ENCODE measurements at places on chromosomes 6 and 20.

- DNase-seq = no peak
These were observed 3.0 kb downstream of the RRP36 start for GRCh38 chr6:43024436-43024835.

GRCh38 chr6:94424692-94425091, 1005.3 kb upstream of the EPHA7 start:
- no peak for DNase-seq

DNA sequence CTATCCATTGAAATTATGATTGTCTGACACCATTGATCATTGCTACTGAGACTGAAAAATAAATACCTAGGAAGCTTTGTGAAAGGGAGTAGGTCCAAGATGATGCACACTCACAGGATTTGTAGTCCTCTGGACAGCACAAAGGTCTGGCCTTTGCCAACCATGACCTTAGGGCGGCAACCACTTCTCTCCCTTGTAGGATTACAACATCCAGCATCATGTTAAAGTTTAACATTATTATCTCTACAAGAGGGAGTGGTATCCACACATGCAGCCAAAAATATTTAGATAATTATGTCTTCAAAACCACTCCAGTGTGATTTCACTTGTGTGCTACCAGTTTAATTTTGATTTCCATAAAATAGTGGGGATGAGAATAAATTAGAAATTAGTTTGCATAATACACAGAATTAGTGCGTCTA, 51.1 kb upstream of the NHSL1 start:
- DNase-seq = no peak

DNA sequence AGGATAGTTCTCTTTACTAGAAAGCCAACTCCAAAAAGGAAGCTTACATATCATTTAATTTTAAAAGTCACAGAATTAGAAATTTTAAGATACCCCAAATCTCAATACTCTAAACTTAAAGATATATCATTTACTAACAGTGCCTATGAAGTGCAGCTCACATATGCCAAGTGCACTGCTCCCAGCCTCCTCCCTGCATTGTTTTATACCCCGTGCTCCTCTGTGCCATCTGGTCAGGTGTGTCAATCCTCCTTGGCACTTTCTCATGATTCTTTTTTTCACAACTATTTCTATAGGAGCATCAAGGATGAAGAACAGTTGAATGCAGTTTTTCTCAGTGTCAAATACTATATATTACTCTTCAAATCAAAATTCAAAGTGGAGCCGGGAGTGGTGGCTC, 8.8 kb downstream of the MAP7 start:
- DNase-seq = no peak

DNA sequence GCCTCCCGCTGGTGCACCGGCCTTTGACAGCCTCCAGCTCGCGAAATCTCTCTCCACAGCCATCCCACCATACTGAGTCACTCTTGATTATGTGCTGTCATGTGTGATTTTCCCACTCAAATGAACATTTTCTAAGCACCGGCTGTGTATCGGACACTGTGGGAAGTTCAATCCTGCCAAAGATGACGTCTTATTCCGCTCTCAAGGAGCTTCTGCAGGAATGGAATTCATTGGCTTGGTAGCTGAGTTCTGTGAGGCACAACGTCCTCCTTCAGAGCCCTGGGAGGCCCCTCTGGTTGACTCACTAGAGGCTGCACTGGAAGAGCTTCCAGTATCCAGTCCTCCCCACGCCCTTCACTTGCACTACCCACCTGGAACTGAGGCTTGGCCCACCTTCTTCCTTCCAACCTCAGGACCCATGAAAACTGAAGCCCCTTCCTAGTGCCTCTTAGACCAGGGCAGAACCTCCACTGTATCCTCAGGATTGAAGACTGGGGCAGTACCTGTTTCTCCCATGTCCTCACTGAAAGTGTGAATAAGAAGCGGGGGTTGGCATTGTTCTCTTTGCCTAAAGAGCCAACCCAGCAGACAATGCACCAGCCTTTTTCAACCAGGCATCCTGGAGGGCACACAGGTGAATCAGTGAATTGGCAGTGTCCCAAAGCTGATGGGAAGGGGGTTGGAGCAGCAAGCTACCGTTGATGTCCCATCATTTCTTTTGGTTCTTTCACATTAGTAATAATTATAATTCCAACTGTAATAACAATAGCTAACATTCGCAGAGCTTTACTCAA, 1.7 kb downstream of the UNC5CL start:
- no peak for DNase-seq

DNA sequence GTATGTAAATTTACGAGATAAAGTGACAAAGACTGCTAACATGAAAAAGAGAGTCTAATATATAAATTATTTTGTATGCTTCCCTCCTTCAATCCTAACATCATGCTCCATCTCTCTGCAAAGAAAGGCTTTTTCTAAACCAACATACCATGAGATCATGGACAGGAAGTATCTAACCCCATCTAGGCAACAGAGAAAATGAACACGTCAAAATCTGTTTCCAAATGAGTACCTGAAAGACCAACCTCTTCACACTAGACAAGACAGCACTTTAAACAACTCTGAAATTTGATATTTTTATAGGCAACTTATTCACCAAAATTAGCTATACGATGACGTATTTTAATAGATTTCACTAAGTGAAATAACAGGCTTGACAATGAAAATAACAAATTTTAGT, 54.6 kb downstream of the MAN1A1 start:
- DNase-seq = no peak

GRCh38 chr6:44511126-44511525, 123.6 kb downstream of the CDC5L start:
- no peak for DNase-seq

GRCh38 chr6:30555816-30556065, 548 bp downstream of the GNL1 start:
- DNase-seq = no peak

DNA sequence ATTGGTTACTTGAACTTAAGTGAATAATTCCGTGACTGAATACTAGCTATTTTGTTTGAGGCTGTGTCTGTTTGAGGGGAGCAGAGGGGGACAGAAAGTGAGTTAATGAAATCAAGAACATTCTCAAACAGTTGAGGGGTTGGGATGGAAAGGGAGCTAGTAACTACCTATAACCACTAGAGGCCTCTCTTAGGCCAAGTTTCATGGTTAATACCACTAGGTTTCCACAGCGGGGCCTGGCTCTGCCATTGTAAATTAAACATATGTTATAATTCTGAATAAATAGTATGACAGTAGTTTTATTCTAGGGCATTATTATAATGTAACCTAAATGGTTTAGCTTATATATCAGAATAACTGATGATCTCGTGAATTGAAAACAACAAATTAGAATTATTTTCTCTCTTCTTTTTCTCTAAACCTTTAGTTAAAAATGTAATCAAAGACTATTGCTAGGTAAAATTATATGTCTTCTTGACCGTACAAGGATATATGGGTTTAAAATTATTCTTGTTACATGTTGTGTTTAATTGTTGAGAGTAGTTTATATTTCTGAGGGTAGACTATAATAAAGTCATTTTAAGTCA, 108.1 kb downstream of the BCKDHB start:
- no peak for DNase-seq

- DNase-seq = no peak
These were observed 7.8 kb upstream of the KHDC1L start for GRCh38 chr6:73233048-73233447.

DNA sequence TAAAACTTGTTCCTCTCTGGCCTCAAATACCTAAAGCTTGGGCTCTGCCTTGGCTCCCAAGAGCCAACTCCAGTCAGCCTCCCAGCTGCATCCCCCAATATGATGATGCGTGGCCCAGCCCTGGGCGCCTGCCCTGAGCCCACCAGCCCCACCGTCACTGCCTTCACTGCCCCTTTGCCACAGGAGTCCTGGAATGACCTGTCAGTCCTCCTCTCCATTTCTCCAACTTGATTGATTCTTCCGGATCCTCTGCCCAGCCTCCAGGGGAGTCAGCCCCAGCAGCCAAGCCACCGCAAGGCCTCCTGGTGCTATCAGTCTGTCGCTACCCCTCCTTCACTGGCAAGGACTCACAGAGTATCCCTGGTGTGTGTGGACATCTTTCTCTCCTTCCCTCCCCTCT, 96.7 kb upstream of the PMEPA1 start:
- no peak for DNase-seq

DNA sequence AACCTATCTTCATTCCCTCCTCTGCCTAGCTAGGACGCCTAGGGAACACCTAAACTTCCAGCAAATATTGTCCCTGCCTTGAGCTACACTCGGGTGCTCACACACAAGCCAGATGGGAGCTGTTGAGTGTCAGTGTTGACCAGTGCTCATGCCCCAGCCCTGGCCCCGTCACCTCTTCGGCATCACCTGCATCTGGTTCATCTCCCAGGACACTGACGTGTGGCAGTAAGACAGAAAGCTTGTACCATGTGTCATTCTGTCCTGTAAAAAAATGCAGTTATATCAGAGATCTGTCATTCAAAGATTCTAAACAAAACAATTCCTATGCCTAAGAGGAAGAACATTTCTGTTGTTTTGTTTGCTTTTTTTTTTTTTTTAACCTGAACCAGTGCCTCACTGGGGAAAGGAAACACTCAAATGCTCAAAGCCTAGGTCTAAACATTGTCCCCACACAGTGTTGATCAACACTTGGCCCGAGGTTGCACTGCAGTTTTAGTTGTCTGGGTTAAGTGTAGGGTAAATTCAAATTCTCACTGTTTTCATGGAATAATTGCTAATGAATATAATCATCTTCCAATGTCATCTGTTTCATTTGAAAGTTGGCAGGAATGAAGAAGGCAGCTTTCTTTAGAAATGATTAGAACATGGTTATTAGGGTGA, 102.7 kb upstream of the SASH1 start:
- no peak for DNase-seq

DNA sequence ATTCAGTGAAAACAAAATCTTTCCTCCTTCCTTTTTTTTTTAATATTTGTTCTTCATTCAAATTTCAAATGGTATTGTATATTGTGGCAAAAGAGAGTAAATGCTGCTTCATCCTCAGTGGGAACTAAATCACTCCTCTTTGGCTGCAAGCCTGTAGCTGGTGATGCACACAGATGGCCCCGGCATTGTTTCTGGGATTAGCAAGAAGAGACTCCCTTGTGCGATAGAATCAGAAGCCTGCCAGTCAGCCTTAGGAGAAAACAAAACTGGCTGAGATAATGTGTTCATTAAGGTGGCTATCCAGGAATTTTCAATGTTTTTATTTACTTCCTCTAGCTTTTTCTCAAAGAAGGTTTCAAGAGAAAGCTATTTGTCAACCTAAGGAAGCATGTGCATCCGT, 20.7 kb upstream of the ELOVL2 start:
- DNase-seq = no peak

DNA sequence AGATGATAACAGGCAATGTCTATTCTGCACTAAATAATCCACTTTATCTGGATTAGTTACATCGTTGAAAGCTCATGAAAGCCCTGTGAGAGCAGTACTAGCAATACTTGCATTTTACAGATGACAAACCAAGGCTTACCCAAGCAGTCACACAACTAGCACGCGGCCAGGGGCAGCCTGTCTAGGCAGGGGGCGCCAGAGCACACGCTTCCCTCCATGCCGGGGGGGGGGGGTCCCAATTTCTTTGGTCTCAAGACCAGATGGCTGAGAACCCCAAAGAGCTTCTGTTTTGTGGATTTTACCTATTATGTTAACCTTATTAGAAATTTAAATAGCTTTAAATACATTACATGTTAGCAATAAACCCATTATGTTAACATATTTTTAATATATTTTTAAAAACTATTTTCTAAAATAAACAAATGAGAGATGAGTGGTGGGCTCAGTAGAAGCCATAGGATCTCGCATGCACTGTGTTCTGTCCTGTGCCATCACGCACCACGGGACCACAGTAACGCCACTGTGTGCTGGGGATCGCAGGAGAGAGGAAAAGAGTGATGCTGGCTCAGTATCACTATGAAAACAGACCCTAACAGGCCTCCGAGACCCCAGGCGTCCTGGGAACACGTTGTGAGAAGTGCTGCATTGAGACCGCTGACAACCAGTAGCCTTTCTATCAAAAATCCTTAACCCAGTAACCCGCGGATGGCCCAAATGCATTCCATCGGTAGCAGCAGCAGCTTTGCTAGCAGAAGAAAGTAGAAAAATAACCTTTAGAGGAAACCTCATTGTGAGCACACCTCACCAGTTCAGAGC, 5.3 kb upstream of the PRR18 start:
- DNase-seq = no peak

GRCh38 chr6:136593748-136594490, 43.7 kb upstream of the MAP7 start:
- no peak for DNase-seq

DNA sequence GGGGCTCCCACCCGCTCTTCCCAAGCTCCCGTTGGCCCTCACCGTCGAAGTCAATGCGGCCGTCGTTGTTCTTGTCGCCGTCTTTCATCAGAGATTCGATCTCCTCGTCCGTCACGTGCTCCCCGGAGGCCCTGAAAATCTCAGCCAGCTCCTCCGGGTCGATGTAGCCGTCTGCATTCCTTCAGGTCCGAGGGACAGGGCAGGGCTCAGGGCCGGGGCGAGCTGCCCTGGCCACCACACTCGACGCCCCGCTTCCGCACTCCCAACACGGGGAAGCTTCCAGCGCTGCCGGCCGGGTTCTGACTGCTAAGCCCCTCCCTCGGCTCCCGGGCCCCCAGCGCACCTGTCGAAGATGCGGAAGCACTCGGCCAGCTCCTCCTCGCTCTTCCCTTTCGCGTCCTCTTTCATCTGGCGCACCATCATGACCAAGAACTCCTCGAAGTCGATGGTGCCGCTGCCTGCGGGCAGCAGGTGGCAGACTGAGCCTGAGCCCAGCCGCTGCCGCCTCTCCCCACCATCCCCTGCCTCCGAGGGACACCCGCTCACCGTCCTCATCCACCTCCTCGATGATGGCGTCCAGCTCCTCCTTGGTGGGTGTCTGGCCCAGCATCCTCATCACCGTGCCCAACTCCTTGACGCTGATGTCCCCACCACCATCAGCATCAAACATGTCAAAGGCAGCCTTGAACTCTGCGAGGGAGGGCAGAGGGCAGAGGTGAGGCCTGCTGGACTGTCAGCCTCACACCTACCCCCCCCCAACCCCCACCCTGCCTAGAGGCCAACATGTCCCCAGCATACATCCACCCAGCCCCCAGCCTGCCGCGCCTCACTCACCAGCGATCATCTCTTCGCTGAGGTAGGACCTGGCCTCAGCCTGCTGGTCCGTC, 2.9 kb downstream of the TNNC2 start:
- peak; percentile 36 for DNase-seq

- DNase-seq = no peak
These were observed 220.5 kb upstream of the SSTR4 start for GRCh38 chr20:22814471-22815205.

DNA sequence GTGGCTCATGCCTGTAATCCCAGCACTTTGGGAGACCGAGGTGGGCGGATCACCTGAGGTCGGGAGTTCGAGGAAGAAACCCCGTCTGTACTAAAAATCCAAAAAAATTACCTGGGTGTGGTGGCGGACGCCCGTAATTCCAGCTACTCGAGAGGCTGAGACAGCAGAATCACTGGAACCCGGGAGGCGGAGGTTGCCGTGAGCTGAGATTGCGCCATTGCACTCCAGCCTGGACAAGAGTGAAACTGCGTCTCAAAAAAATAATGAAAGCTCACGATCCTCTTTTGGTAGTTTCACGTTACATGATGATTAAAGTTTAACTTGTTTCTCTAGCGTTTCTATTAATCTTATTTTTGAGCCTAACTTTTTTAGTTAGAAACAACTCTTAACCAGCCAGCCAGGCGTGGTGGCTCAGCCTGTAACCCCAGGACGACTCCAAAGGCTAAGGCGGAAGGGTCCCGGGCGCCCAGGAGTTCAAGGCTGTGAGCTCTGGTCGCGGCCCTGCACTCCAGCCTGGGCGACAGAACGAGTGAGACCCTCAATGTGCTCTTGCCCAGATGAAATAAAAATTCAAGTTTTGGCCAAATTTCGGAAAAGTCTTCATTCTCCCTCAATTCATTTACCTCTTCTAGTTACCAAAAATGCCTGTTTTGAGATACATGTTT, 1.2 kb upstream of the WRNIP1 start:
- no peak for DNase-seq

All from T-helper 9 cell (primary cell).